ENCODE measurements at places on chromosomes 2 and 18.

- DNase-seq, result no peak
These were observed 28.3 kb downstream of the MAP3K2 start for GRCh38 chr2:127359520-127359919.

GRCh38 chr2:134713176-134713575, 5.6 kb downstream of the TMEM163 start:
- DNase-seq, result no peak

- DNase-seq, result no peak
These were observed 186.1 kb downstream of the SEPTIN10 start for GRCh38 chr2:109427661-109428091.

DNA sequence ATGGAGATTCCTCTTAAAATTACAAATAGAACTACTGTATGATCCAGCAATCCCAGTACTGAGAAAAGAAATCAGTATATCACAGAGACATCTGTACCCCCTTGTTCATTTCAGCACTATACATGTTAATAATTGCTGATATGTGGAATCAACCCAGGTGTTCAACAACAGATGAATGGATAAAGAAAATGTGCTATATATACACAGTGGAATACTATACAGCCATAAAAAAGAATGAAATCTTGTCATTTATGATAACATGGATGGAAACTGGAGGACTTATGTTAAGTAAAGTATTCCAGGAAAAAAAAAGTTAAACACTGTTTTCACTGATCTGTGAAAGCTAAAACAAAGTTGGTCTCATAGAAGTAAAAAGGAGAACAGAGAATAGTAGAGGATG, 124.7 kb downstream of the TAF4B start:
- no peak for DNase-seq

DNA sequence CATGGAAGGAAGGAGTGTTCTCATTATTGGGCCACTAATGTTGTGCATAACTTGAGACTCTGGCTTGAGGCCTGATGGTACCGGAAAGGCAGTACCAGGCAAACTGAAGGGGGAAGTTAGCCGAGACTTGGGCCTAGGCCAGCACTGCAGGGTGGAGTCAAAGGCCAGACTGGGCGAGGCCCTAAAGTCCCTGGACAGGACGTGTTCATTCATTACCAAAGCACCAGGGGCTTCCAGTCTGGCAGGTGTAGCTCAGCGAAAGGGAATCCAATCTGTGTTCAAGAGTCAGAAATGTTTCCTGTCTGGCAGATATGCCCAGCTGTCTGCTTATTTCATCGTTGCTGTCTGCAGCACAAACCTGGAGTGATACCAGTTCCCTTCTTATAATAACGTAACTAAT, 4.7 kb upstream of the ITSN2 start:
- no peak for DNase-seq

DNA sequence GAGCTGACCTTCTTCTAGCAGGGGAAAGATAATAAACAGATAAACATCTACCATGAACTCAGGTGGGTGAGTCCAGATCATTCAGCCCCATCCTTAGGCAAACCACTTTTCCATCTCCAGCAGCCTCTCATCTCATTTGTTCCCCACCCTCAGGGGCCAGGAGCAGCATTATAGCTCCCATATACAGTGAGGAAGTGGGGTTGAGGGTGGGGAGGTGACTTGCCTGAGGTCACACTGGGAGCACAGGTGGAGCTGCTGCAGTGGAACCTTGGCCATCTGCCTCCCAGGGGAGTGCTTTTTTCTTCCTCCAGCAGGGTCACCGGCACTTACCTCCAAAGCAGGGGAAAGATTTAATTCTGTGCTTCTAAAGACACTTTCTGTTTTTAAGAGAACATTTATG, 212.5 kb upstream of the SMAD2 start:
- no peak for DNase-seq

DNA sequence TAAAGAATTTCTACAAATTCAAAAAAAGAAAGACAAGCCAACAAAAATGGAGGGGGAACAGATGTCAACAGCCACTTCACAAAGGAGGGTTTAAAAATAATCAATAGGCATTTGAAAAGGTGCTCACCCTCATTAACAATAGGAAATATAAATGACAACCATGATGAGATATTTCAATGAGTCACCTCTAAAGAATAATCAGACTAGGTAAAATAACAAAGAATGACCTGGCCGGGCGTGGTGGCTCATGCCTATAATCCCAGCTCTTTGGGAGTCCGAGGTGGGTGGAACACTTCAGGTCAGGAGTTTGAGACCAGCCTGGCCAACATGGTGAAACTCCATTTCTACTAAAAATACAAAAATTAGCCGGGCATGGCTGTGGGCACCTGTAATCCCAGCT, 133.6 kb downstream of the KCNE4 start:
- no peak for DNase-seq

DNA sequence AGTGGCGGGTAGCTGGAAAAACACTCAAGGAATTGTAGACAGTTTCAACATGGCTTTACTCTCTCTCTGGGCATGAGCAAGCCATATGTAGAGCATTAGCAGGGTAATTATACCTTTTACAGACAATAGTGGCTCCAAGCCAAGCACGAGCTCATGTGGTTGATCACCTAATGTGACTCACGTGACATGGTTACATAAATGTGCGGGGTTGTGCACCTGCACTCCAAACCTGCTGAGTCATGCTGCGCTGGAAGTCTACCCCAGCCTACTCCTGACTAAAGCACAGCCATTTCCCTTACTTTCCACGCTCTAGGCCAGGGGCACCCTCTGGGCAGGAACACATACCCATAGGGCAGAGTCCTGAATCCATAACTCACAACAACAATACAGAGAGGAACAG, 232.8 kb downstream of the MBD5 start:
- DNase-seq, result peak; percentile 10

- DNase-seq, result no peak
These were observed 51.3 kb upstream of the NR4A2 start for GRCh38 chr2:156383798-156384197.

DNA sequence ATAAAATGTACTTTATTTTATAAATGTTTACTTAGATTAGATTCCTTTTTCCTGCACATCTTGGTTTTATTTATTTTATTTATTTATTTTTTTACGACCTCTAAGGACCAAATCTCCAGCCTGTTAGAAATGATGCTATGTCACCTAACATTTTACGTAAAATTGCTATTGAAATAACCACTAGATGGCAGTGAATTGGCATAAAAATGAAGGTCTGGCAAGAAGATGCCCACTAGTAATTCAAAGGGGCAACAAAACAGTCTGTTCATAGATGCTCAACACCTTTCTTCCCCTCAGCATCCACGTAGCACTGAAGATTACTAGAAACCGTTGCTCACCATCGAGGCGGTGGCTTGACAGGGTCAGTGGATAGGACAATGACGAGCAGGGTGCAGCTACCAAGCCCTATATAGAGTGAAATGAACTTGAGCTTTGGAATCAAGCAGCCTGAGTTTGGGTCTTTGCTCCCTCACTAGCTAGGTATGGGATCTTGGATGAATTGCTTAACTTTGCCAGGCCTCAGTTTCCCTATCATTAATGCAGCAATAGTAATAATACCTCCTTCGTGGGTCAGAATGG, 128.7 kb upstream of the L3MBTL4 start:
- peak; percentile 50 for DNase-seq

DNA sequence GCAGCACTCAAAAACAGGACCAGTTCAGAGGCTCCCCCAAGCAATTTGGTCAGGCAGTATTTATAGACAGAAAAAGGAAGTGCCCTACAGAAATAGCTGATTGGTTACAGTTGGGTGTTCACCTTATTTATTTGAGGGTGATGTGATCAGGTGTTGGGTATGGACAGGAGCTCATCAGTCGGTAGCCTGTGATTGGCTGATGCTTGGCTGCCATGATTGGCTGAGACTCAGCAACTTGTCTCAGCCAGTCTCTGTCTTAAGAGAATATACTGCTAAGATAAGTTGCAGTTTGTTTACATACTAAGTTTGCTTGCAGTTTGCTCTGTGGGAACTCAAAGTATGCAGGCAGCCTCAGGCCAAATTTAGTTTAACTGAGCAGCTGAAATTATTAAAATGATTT, 9.4 kb downstream of the ABCG8 start:
- DNase-seq, result no peak

DNA sequence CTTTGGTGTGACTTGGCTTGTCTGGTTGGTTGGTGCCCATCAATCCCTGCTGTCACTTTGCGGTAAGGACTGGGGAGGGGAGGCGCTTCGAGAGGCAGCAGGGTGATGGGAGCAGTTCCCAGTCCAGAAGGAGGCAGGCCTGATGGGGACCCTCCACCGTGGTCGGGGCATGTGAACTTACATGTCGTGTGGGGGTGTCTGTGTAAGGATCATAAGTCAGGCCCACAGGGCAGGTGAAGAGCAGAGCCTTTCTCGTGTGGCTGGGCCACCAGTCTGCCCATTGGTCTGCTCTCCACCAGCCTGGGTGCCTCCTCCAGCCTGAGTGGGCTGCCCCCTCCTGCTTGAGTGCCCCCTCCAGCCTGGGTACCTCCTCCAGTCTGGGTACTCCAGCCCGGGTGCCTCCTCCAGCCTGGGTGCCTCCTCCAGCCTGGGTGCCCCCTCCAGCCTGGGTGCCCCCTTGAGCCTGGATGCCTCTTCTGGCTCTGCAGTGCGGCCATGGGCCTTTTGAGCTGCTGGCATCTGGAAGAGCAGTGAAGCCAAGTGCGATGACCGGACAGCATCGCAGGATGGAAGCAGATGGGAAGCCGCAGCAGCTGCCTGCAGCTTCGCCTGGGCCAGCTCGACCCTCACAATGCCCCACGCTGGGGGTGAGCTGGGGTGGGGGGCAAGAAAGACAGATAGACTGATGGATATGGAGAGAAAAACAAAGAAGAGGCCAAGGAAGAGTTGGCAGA, 25.0 kb downstream of the ATOH8 start:
- DNase-seq, result no peak

DNA sequence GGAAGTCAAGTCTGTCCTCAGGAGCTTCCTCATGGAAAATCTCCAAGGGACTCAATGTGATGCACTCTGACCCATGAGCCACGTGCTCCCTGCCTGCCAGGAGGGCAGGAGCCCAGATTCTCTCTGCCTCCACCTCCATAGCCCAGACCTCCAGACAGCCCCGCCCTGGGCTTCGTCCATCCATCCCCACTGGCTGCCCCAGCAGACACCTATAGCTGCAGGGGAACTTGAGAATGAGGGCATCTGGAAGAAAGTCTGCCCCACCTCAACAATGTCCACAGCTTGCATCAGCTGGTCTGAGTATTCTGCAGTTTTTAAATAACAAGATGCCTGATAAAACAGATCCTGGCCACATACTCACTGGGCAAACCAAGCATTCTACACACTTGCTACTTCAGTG, 418.8 kb upstream of the SMIM21 start:
- DNase-seq, result no peak

DNA sequence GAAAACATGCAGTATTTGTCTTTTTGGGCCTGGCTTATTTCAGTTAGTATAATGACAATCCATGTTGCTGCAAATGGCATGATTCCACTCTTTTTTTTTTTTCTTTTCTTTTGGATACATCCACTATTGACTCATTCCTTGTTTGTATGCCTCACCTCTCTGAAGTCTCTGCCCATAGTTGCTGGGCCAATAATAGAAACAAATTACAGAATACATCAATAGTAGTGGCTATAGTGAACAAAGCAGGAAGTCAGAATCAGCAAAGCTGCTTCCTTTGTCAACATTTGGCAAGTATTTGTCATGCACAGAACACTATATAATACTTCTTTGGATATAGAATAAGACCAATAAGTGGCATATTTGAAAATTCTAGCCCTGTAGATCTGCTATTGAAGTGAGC, 609.7 kb downstream of the STK39 start:
- DNase-seq, result no peak

- no peak for DNase-seq
These were observed 37.6 kb upstream of the BAZ2B start for GRCh38 chr2:159653962-159654361.

DNA sequence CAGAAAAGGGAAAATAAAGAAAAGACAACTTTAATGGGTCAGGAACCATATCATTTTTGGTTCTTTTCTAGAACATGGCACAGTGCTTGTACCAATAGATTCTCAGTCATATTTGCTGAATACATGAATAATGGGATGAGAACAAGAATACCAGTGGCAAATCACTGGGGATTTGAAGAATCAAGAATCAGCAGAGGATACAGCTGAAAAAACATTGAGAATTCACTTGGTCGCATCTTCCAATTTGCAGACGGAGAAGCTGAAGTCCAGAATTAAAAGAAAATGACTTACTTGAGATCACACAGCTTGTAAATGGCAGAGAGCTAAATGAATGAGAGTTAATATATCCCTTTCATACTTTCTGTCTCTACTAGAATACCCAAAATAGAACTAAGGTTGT, 362.2 kb downstream of the RAD51AP2 start:
- DNase-seq, result no peak

- peak; percentile 89 for DNase-seq
These were observed at the start of gene IRS1 for GRCh38 chr2:226799211-226799975. IRS1 (minus strand) TSS chr2:226799820; CDS start chr2:226798738, 1,082 bp downstream.

- peak; percentile 15 for DNase-seq
These were observed 37.6 kb upstream of the SLC4A10 start for GRCh38 chr2:161586517-161587167.

DNA sequence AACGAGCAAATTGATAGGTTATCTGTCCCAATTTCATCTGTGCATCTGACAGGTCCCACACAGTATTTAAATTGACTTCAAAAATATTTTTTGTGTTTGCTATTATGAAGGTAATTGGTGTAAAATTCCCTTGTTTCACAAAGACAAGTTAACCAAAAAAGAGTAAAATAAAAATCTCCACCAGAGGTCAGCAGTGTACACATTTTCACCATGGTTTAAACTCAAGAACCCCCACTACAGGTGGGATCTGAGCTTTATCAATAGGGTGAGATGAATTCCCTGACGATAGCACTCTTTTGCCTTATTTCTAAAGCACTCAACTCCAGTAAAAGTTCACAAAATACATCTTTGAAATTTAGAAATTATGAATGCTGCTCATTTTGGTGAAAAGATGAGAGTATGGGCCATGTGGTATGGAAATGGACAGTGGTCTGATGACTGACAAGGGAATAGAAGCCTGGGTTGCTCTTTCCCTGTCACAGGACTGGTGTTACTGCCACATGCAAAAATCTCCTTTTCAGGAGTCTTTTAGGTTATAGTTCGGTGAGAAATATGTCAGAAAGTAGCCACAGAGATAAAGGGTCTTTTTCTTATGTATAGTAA, 68.0 kb downstream of the SERPINB8 start:
- peak; percentile 22 for DNase-seq

GRCh38 chr2:216235462-216235861, 126.3 kb downstream of the XRCC5 start:
- DNase-seq, result no peak
